ENCODE measurements at places on chromosomes 5 and 9. TPM values are rescaled to one million over a fixed set of nuclear protein-coding genes. Genes with fewer than 3 reads are reported as not detected.

- H3K4me1 ChIP-seq = no peaks in the 10 kb centered on the region
- no peak overlapping the region for H3K4me3 ChIP-seq
- DNase-seq = no peak
- H3K27me3 ChIP-seq = no peaks in the 10 kb centered on the region
- no peaks in the 10 kb centered on the region for H3K36me3 ChIP-seq
- no peak overlapping the region for H3K27ac ChIP-seq
Measured at GRCh38 chr5:172325452-172325851, 41.9 kb upstream of the UBTD2 start.

DNA sequence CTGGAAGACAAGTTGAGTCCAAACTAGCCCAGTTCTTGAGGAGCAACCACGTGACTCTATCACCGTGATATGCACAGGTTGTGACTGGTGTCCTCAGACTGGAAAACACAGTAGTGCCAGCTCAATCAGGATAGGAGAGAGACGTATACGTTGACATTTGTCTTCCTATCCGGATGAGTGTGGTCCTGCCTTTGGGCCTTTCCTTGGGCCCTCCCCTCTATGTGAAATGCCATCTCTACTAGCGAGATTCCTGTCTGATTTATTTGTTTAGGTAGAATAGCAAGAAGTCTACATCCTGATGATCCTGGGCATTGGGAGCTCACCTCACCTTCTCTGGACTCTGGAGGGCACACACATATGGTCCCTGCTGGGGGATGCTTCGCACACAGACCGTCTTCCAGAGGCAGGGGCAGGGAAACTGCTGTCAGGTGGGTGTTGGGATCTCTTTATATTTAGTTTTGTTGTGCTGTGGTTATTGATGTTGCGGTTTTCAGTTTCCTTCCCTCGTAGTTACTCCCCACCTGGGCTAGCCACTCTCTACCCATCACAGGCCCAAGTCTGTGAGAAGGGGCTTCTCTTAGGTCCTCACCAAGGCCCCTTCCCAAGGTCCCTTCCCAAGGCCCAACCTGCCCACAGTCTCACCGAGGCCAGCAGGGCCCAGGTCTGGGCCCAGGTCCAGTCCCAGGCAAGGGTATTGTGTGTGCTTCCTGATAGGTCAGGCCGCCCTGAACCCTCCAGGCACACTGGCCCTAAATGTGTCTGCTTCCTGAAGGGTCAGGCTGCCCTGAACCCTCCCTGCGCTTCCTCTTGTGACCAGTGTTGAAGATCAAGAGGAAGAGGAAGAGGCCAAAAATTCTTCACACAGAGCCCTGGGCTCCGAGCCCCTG lies 19.0 kb upstream of the SPINK4 start:
- no peaks in the 10 kb centered on the region for H3K36me3 ChIP-seq
- peaks cover 3% of the 10 kb centered on the region for H3K27me3 ChIP-seq
- H3K27ac ChIP-seq = peak overlapping the region; percentile 46
- peaks cover 20% of the 10 kb centered on the region for H3K4me1 ChIP-seq

DNA sequence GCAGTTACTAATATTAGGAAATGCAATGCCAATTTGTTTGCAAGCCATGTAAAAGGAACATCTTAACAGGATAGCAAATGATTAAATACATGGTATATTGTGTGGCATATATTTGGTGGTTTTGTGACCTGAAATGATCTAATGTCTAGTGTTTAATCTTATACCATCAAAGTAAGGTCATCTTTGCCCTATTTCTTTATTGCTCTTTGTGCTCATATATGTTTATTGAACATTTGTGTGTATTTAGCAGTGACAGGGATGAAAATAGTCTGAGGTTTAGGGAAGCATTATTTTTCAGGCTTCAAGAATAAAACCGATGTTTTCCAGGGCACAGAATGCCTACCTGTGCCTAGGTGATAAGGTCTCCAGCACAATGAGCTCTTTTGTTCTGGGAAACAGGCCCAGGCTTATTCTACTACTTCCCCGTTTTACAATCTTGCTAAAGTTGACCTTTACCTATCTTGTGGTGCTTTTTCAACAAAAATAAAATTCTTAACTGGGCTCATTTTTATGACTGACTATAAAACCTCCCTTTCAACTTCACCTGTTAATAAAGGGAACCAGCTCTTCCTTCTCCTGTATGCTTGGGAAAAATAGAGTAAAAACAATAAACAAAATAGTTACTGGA lies 105.6 kb upstream of the ANKH start:
- no peak overlapping the region for H3K4me3 ChIP-seq
- no peak for DNase-seq
- no peak overlapping the region for H3K27ac ChIP-seq
- no peaks in the 10 kb centered on the region for H3K4me1 ChIP-seq

GRCh38 chr5:123203105-123203800 lies 114.2 kb downstream of the PRDM6 start:
- H3K36me3 ChIP-seq = no peaks in the 10 kb centered on the region
- DNase-seq = no peak
- peaks cover 4% of the 10 kb centered on the region for H3K27me3 ChIP-seq
- H3K4me1 ChIP-seq = no peaks in the 10 kb centered on the region

GRCh38 chr5:110342683-110343082 lies 383.8 kb downstream of the TMEM232 start:
- DNase-seq = no peak
- H3K27me3 ChIP-seq = peaks cover 2% of the 10 kb centered on the region
- H3K36me3 ChIP-seq = no peaks in the 10 kb centered on the region
- H3K4me3 ChIP-seq = no peak overlapping the region
- no peak overlapping the region for H3K27ac ChIP-seq
- no peaks in the 10 kb centered on the region for H3K4me1 ChIP-seq

DNA sequence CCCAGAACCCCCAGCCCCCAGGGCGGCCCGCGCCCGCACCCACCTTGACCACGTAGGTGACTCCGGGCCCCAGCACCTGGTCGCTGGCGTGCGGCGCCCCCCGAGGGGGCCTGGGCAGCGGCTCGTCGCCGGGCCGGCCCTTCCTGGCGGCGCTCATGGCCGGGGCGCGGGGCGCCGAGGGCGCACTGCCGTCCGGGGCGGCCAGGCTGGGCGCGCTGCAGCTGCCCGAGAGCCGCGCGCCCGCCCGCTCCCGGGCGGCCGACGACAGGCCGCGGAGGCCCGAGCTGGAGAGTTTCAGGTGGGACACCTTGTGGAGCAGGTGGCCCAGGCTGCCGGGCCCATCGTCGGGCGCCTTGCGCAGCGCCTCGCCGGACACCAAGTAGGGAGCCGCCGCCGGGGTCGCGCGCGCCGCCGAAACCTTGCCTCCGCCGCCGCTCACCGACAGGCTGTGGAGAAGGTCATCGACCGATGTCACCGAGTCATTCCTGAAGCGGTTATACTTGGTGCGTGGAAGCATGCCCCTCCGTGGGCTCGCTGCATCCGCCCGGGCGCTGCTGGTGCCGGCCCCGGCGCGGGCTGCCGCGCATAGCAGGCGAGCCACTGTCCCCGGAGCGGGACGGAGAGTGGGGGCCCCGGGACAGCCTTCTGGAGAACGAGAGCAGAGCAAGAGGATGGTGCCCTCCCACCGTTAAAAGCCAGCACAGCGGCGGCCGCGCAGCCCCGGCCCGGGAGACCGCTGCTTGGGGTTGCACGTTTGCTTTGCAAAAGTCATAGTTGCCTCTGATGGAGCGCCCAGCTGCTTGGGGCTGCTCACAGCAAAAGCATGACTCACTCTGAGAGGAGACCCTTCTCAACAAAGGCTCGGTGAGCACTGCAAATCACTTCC lies at the start of gene SHC3:
Gene SHC3, minus strand, starts transcription at position 875 of the 886 bp plus-strand sequence. Its CDS starts 358 bp downstream, at position 517.
- peaks cover 18% of the 10 kb centered on the region for H3K4me1 ChIP-seq
- no peak for DNase-seq
- no peak within 1 kb of the TSS for H3K4me3 ChIP-seq
- no peaks in the 10 kb centered on the region for H3K36me3 ChIP-seq
- no peak within 1 kb of the TSS for H3K27ac ChIP-seq

DNA sequence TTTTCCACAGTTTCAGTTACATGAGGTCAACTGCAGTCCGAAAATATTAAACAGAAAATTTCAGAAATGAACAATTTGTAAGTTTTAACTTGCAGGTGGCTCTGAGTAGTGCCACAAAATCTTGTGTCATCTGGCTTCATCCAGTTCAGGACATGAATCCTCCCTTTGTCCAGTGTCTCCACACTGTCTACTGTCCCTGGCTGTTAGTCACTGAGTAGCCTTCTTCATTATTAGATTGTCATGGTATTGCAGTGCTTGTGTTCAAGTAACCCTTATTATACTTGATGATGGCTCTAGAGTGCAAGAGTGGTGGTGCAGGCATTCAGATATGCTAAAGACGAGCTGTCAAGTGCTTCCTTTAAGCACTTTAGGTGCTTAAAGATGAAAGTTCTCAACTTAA lies 65.3 kb downstream of the CFAP95 start:
- no peaks in the 10 kb centered on the region for H3K4me1 ChIP-seq
- no peak for DNase-seq
- no peaks in the 10 kb centered on the region for H3K36me3 ChIP-seq
- no peaks in the 10 kb centered on the region for H3K27me3 ChIP-seq

DNA sequence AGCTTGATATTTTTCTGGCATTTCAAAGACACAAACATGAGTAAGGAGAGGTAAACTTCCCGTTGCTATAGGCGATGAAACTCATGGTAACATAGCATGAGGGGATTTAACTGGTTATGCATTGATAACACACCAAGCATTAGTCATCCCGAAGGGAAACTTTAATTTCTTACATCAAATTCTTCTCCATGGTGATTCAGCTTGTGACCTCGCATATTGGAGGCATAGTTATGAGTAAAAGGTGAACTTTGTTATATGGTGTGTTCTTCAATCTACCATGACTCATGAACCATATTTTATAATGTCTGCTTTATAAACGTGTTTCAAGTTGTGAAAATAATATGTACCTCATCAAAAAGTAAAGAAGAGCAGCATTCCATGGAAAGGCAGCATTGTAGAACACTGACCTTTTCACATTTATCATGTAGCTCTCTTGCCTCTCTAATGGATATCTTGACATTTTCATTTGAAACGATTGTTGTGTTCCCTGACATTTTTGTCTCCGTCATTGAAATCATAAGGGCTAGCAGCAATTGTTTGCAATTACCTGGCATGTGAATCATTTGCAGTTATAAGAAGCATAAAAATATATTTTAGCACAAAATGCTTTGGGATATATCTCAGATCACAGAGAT lies 491.8 kb downstream of the ANXA1 start:
- no peaks in the 10 kb centered on the region for H3K36me3 ChIP-seq
- H3K4me3 ChIP-seq = no peak overlapping the region
- H3K4me1 ChIP-seq = no peaks in the 10 kb centered on the region
- no peak for DNase-seq

- DNase-seq = no peak
- no peaks in the 10 kb centered on the region for H3K36me3 ChIP-seq
- H3K4me3 ChIP-seq = no peak overlapping the region
- H3K4me1 ChIP-seq = no peaks in the 10 kb centered on the region
- no peak overlapping the region for H3K27ac ChIP-seq
Measured at GRCh38 chr5:57600321-57600720, 117.7 kb upstream of the ACTBL2 start.

- H3K27me3 ChIP-seq = peaks cover 4% of the 10 kb centered on the region
- peak overlapping the region; percentile 43 for H3K27ac ChIP-seq
- peaks cover 61% of the 10 kb centered on the region for H3K4me1 ChIP-seq
- H3K4me3 ChIP-seq = no peak overlapping the region
Measured at GRCh38 chr9:97990259-97990658, 7.1 kb downstream of the ANP32B start.

DNA sequence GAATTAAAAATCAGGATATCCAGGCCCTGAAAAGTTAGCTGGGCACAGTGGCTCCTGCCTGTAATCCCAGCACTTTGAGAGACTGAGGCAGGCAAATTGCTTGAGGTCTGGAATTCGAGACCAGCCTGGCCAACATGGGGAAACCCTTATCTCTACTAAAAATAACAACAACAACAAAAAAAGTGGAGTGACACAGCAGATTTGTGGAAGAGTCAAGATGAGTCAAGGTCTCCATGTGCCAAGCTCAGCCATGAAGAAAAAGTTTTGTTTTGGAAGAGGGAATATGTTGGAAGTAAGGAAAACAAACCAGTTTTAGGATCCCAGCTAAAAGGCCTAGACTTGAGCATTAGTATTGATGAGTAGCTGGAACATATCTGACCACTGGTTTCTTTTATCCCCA lies 14.7 kb downstream of the LRRC70 start:
- H3K4me1 ChIP-seq = peaks cover 66% of the 10 kb centered on the region
- H3K27me3 ChIP-seq = peaks cover 2% of the 10 kb centered on the region
- H3K36me3 ChIP-seq = peaks cover 28% of the 10 kb centered on the region
- no peak overlapping the region for H3K27ac ChIP-seq
- no peak for DNase-seq

DNA sequence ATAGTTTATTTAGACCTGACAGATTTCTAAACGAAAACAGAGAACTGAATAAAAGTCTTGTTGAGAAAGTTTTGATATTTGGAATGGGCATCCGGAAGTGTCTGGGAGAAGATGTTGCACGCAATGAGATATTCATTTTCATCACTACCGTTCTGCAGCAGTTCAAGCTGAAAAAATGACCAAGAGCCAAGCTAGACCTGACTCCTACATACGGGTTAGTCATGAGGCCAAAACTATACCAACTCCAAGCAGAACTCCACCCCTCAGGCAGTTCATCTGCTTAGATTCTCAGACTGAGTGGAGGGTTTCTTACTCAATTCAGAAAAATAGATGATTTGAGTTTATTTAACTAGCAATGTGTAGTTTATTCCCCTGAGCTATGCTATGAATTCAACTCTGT lies 95.4 kb upstream of the ANXA1 start:
- no peaks in the 10 kb centered on the region for H3K4me1 ChIP-seq
- H3K27ac ChIP-seq = no peak overlapping the region
- no peaks in the 10 kb centered on the region for H3K27me3 ChIP-seq
- no peak for DNase-seq
- no peak overlapping the region for H3K4me3 ChIP-seq
- no peaks in the 10 kb centered on the region for H3K36me3 ChIP-seq

- no peaks in the 10 kb centered on the region for H3K4me1 ChIP-seq
- H3K4me3 ChIP-seq = no peak overlapping the region
Measured at GRCh38 chr9:27117489-27118135, 8.6 kb downstream of the TEK start.

GRCh38 chr5:115963566-115963965 lies 1.3 kb downstream of the LVRN start:
- H3K27ac ChIP-seq = no peak overlapping the region
- H3K4me3 ChIP-seq = no peak overlapping the region
- peaks cover 6% of the 10 kb centered on the region for H3K4me1 ChIP-seq
- H3K27me3 ChIP-seq = peaks cover 18% of the 10 kb centered on the region

DNA sequence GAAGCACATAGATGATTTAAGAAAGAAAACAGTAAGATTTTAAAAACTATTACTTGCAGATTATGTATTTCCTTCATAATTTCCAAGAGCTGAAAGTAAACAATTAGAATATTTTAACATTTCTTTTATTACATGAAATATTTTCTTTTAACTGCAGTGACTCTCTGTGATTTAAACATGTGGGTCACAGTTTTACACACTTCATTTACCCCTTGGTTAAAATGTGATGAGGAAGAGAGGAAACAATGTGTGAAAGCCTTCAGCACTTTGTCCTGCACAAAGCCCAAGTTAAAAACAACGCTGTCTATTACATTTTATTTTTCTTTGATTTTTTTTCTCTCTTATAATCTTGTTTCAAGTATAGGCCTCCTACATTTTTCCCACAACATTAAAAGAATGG lies 801.3 kb downstream of the CDH12 start:
- H3K4me3 ChIP-seq = no peak overlapping the region
- no peaks in the 10 kb centered on the region for H3K4me1 ChIP-seq
- peaks cover 4% of the 10 kb centered on the region for H3K36me3 ChIP-seq
- H3K27me3 ChIP-seq = peaks cover 2% of the 10 kb centered on the region

The PCDHGA11 gene
- polyA plus RNA-seq = 0.11 TPM

The TNPO1 gene
- polyA plus RNA-seq = 58.8 TPM

The CDK9 gene
- 58.1 TPM for polyA plus RNA-seq

The RETREG1 gene
- polyA plus RNA-seq = 3.6 TPM

The C9 gene
- not detected for polyA plus RNA-seq

The UGT3A1 gene
- not detected for polyA plus RNA-seq

The PCDHGC4 gene
- polyA plus RNA-seq = not detected

The PPP3R2 gene
- not detected for polyA plus RNA-seq

The ENHO gene
- 11.3 TPM for polyA plus RNA-seq

The LCN9 gene
- not detected for polyA plus RNA-seq
